ENCODE measurements at places on chromosomes 5 and 9.

DNA sequence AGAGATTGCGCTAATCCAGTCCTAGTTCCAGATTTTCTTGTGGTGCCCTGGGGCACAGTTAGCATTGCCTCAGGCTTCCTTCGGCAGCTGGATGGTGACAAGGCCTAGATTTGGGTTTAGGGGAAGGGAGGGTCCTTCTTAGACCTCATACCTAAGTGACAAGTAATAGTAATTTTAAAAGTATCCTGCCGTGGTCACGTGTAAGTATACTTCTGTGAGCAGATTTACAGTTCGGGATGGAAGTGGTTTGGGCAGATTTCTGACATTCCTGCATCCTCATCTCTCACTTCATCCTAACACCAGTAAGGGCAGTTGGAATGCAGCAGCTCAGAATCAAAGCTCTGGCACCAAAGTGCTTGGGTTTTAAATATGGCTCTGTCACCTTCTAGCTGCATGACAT is 71.6 kb downstream of the LRRC70 start:
- DNase-seq = no peak

DNA sequence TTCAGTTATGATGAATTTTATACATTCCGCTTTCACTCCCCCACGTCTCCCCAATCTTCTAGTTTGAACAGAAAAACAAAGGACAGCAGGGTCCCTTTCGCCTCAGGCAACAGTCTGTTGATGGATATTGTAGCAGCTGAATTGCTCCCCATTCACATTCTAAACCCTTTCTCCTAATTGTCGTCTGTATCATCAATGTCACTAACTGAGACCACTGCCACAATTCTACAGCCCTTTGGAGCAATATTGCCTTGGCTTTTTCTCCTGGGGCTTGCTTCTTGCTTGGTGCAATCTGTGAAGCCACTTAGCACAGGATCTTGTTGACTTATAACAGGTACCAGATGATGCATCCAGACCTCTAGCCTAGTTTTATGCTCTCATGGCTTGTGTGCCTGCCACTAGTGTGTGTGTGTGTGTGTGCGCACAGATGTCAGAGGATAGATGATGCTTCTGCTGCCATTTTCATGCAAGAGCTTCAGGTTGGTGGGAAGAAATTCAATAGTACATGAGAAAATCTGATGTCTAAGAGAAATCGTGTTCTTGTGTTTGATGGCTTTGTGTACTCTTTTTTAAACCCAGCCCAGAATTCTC is 195.2 kb upstream of the ISL1 start:
- no peak for DNase-seq

DNA sequence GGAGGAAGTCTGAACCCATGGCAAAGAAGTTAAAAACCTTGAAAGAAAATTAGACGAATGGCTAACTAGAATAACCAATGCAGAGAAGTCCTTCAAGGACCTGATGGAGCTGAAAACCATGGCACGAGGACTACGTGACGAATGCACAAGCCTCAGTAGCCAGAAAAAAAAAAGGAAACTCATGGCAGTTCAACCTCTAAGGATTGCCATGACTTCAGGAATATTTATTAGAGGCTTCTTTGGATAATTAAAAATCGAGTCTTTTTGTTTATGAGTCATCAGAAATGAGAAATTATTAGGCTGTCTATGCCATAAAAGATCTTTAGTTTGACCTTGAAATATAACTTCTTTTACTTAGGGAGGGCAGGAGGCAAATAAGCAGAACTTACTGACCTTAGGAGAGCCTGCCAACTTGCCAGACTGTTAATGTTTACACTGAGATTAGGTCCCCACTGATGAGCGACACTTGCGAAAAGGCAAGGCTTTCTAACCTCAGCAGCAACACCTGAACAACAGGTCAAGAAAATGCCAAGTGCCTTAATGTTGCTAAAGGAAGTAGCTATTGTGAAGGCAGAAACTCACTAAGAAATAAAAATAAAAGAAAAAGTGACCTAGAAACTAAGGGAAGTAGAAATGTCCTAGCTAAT is 55.2 kb upstream of the TUSC1 start:
- DNase-seq = no peak

GRCh38 chr5:83726912-83727311 is 6.3 kb upstream of the HAPLN1 start:
- DNase-seq = no peak

DNA sequence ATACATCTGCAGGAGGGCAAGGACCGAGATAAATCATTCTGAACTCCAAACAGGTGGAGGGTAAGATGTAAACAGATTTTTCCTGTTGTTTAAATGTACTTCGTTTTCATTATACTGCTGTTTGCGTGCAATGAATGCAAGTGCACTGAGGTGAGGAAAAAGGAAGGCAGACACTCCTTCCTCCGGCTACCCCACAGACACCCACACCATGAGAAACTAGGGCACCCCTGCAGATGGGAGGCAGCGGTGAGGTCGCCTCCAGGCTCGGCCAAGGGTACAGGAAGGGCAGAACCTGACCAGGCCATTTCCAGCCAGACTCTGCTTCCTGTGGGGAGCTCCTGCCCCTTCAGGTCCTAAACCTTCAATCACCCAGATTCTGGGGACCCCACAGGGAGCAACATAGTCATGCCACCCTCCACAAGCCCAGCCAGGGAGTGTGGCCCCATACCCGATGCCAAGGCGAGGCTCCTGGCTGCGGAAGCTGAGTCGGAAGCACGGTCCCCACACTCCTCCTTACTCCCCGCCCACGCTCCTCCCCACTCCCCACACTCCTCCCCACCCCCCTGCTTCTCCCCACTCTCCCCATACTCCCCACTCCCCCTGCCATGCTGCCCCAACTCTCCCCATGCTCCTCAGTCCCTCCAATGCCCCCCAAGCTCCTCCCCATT is 37.1 kb downstream of the VAV2 start:
- DNase-seq = no peak

DNA sequence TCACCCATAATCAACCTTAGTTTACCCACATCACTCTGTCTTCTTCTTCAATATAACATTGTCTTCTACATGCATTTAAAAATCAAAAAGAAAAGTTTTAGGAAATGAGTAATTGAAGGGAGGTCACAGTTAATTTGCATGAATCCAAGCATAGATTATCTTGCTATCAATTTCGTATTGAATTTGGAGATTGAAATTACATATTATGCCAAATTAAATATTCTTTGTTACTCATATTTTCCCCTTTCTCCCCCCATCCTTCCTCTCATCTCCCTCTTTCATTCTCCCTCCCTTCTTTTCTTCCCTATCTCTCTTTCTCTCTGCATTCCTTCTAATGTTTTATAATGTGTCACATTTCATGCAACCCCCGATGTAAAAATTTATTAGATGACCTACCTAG is 303.3 kb downstream of the FBXL7 start:
- no peak for DNase-seq

DNA sequence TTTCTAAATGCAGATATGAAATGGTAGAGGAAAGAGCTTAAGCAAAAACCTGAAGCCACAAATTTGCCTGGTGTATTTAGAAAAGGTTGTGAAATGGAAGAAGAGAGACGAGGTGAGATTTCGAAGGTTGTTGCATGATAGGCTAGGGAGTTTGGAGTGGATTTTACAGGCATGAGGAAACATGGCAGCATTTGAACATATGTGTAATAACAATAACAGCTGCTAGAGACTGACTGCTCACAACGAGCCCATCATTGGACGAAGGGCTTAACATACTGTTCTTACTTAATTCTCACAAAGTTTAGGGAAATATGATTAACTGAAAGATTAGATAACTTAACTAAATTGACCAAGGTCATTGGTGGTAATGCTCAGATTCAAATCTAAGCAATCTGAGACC is 108.1 kb downstream of the JAKMIP2 start:
- DNase-seq = no peak
